T-helper 9 cell (primary cell): ENCODE measurements at places on chromosomes 11 and 22.

- no peak for DNase-seq
Observed at GRCh38 chr22:19806213-19807160, 45.9 kb downstream of the TBX1 start.

GRCh38 chr11:44525473-44526252 lies 39.8 kb upstream of the CD82 start:
- no peak for DNase-seq

DNA sequence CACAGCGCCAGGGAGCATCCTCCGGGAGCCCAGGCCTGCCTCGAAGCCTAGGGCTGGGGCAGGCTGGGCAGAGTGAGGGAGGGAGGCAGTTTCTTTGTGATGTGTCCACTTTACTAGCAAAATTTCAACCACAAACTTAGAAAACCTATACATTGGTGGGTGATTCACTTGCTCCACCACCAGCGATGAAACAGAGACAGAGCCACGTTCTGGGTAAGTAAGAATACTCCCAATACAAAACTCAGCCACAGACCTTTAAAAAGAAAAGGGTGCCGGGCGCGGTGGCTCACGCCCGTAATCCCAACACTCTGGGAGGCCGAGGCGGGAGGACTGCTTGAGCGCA lies 22.3 kb downstream of the CDKN1C start:
- DNase-seq = no peak

GRCh38 chr11:45451766-45452440 lies 165.8 kb upstream of the SYT13 start:
- DNase-seq = no peak

- DNase-seq = no peak
Observed at GRCh38 chr11:76698321-76699043, 27.9 kb upstream of the LRRC32 start.

- no peak for DNase-seq
Observed at GRCh38 chr11:126102436-126102981, 39.8 kb upstream of the CDON start.

DNA sequence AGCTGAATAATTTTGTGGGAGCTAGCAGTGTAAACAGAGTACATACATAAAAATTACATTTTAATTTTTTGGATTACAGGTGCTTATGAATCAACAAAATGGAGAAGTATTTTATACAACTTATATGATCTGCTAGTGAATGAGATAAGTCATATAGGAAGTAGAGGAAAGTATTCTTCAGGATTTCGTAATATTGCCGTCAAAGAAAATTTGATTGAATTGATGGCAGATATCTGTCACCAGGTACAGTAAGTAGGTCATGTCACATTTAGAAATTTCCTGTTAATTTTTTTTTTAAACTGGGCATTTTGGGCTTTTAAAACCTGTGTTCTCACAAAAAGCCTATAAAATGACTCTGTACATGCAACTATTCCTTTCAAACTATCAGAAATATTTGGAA lies 24.0 kb downstream of the ATM start:
- no peak for DNase-seq

GRCh38 chr11:87894961-87895360 lies 280.3 kb downstream of the RAB38 start:
- no peak for DNase-seq

- DNase-seq = no peak
Observed at GRCh38 chr11:126951465-126951864, 49.1 kb downstream of the KIRREL3 start.

GRCh38 chr22:23219822-23220484 lies 39.6 kb downstream of the BCR start:
- no peak for DNase-seq

DNA sequence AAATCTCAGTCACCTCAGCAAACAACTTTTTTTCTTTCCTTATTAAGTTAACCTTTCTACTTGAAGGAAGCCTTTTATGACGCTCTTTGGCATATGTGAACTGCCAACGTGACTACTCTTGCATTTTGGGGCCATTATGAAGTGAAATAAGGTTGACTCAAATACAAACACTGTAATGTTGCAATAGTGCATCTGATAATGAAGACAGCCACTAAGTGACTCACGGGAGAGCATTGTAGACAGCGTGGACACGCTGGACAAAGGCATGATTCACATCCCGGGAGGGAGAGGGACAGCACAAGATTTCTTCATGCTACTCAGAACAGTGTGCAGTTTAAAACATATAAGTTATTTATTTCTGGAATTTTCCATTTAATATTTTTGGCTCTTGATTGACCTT lies 560.8 kb downstream of the ETS1 start:
- no peak for DNase-seq

DNA sequence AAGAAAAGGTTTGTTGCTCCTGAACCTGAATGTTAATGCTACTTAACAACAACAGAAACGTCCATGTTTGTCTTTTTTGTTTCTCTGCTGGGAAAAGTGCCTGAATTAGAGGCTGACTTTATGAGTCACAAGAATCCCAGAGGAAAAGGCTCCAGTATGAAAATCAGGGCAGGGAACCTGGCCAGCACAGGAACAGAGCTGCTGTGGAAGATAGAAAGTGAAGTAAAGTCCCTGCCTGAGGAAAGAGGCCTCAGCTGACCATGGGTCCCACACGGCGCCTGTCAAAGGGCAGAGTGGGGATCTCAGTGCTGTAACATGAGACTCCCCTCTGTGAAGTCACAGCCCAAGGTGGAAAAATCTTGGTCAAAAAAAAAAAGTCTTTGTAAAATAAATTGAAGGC lies 632.3 kb upstream of the CCDC90B start:
- no peak for DNase-seq

GRCh38 chr11:102147015-102147414 lies 36.8 kb downstream of the YAP1 start:
- no peak for DNase-seq
